ENCODE measurements at places on chromosomes 2 and 18.

DNA sequence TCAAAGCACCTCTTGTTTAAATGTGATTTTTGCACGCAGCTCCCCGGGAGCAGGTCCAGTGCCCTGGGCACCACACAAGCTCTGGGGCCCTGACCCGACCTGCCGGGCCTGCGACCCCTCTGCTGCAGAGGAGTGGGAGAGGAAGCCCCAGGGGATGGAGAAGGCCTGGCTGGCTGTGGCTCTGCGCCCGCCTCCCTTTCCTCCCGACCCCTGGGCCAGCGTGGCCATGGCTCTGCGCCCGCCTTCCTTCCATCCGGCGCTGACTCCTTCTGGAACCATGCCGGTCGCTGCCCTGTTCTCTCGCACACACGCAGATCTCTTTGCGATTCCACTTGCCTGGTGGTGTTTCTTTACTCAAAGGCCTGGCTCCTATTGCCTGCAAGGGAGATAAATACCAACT, 166.5 kb upstream of the SALL3 start:
- peak; percentile 25 for DNase-seq

DNA sequence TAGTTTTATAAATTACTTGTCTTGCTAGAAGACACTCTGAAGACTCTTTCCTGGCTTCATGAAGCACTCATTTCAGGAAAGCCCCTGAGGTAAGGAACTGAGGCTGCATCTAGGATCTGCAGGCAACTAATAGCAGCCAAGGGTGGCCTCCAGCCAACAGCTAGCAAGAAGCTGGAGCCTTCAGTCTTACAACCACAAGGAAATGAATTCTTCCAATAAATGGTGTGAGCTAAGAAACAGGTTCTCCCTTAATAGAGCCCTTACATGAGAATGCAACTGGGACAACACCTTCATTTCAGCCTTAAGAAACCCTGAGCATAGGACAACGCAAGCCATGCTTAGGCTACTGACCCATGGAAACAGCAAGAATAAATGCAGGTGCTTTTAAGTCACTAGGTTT, 254.6 kb upstream of the RBBP8 start:
- DNase-seq, result no peak

DNA sequence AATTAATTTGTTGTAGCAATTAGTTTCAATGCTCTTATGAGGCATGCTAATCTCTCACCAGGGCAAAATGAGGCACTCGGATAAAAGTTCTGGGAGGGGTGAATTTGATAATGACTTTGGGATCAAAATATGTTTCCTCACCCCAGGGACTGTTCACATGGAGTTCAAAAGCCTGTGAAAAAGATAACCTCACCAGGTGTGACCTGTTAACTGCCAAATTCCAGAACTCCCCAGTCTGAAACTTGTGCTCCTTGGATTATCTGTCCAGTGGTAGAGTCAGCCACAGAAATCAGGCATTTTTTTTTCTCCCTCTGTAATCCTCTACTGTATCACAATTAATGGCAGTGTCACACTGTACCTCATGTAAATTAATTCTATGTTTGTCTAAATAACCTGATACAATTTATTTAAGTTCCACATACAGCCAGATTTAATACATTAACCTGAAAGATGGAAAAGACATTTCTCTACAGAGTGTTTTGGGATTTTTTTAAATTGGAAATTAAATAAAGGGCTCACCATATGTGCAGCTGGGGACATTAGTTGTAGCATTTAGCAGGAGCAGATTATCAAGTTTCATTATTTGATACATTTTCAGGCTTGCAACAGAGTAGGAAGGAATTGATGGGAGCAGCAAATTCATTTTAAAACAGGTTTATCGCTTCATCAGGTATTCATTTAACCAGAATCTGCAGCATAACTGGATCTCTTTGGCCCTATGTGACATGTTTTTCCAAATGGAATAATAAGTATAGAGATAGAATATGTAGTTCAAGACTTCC, 191.2 kb downstream of the VWC2L start:
- no peak for DNase-seq

GRCh38 chr2:16031058-16031847, 90.9 kb downstream of the MYCN start:
- no peak for DNase-seq

DNA sequence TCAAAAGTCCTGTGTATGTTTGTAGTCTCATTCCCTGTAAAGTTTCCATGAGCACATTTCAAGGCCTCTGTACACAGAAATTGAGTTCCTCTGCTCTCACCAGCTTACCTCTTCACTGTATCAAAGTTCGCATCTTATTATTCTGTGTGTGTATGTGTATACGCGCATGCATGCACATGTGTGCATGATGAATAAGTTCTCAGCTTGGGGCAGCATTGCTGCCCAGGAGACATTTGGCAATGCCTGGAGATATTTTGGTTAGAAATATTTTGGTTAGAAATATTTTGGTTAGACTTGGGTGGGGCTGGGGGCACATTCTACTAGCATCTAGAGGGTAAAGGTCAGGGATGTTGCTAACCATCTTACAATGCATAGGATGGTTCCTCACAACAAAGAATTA, 23.4 kb downstream of the TCF7L1 start:
- no peak for DNase-seq

DNA sequence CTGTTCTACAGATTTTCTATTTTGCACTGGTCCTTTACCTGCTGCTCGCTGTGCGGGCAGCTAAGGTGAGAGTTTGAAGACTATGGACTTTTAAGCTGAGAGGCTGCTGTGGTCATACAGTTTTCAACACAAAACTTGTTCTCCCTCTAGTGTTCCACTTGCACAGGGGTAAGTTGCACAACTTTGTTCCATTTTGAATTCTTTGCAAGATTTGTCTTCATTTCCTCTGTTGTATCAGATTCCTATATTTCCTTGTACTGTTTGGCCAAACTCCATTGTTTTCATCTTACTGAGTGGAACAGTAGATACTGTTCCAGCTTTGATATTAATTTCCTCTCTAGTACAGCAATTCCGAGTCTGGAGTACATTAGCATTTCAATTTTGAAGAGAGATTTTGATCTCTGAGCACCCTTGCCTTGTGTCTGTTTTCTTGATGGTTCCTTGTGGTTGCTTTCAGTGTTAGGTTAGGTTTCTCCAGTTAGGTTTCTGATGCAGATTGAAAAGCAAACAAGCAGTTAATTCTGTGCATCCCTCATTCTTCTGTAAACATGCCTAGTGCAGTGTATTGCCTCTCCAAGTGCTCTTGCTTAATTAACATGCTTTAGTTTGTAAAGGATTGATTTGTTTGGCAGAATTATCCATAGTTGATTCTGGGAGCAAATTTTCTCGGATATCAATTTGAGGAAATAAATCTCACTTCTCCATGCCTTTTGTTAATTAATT, 188.8 kb downstream of the PTPRM start:
- no peak for DNase-seq

DNA sequence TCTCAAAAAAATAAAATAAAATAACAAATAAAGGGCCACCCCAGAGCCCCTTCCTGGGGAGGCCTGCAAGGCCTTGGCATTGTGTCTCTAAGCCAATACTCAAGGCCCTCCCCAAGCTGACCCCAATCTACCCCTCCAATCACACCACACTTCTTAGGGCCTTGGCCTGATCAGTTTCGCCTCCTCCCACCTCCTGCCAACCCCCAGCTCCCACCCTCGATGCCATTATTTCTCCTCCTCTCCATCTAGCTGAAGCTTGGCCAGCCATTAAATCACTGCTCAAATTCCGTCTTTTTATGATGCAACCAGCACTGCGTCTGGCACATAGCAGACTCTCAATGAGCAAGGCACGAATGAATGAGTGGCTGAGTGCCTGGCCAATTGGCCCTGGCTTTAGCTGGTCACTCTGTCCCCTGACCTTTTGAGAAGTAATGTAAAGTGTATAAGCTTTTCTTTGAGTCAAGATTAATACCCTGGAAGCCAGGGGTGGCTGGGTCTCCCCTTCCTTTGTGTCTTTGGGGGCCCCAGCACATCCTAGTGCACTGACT, 55.9 kb downstream of the SMAD7 start:
- no peak for DNase-seq

- no peak for DNase-seq
Measured at GRCh38 chr2:143505542-143505941, 376.3 kb downstream of the ARHGAP15 start.

DNA sequence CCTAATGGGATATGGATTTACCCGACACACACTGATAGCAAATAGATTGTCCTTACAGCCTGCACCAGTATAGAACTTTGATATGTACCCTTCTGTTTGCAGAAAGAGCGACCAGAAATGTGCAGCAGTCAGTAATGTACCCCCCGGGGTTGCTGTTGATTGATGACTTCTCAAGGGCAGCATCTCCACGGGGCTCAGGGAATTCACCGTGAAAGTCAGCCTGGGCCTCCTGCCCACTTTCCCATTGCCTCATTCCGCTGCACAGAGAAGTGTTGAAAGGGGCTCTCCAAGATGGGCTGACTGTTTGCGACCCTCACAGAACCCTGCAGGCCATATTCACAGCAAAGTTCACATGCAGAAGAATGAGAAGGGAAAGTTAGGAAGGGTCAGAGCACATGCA, 241.3 kb downstream of the PRKCE start:
- no peak for DNase-seq

DNA sequence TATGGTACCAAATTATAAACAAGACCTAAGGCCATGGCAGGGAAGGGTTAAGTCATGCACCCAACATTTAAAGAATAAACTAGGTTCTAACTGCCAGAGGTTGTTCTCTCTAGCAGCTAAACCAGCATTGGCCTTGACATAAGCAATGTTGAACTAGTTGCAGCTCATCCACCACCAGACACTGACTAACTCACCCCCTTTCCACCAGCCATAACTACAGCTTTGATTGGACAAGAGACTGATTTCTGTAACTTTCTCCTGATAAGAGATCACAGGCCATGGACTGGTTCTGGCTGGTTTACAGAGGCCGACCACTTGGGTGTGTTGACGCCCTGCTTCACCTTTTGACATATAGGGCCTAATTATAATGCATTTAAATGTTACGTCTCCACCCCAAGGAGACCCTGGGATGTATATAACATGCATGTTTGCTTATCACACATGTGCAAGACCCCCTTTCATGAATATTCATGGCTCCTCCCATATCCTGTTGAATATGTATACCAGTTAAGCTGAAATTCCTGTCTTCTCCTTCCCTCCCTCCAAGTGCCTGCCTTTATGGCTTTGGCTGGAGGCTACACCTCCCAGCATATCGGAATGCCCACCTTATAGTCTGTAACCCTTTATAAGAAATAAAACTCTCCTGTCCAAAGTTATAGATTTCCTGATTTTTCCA, 75.9 kb downstream of the MRPS9 start:
- no peak for DNase-seq

DNA sequence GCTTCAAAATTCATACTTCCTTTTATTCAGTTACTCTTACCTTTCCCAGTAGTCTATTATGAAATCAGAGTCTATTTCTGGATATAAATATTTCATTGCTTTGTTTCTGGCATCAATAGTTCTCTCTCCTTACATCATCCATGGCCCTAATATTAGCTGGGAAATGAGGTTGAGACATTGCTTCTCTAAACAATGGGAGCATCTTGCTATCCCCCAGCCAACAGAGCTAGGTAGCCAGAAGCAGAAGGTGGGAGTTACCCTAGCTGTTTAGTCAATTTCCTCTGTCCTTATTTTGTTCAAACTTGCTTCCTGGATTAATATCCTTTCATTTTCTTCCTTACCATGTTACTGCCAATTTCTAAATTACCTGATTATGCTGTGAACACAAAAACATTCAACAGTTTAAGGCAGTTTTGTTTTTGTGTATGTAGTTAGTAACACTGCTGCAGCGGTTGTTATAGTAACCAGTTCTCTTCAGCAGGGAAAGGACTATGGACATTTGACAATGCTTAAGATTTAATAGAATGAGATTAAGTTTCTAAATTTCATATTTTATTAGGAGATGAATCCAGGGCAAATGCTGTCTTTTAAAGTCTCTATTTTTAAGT, 160.5 kb upstream of the KCNJ3 start:
- no peak for DNase-seq
